ENCODE measurements at places on chromosomes 4 and X. TPM values are rescaled to one million over a fixed set of nuclear protein-coding genes. Genes with fewer than 3 reads are reported as not detected.

DNA sequence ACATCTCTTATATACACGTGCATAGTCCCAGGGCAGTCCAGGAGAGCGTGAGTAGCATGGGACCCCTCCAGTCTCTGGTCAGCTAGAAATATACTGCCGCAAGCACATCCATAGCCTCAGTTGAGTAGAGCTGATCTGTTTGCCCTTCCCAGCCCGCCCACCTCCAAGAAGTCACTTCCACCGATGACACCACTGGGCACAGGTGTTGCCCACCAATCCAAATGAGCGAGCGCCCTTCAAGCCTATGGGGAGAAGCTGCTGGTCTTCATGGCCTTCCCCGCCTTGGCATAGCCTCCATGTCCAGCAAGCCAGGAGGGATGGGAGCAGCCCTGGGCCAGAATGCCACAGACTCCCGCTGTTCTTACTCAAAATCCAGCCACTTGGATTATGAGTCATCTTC is 10.2 kb downstream of the DUSP9 start:
- no peak for DNase-seq

DNA sequence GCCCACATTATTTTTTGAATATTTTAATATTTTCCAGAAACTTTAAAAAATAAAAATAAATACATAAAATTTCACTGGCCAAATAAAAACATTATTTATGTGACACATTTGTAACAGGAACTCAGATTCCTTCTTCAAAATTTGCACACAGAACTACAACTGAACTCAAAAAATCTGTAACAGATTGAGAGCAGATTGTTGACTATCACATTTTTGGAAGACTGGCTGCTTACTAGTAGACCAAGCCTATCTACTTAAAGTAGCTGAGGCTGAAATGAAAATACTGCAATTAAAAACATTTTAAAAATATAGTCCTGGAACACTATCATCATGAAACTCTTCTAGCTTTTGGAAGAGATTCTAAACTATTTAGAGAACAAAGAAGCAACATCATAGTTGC is 203.9 kb downstream of the SH3BGRL start:
- no peak for DNase-seq

DNA sequence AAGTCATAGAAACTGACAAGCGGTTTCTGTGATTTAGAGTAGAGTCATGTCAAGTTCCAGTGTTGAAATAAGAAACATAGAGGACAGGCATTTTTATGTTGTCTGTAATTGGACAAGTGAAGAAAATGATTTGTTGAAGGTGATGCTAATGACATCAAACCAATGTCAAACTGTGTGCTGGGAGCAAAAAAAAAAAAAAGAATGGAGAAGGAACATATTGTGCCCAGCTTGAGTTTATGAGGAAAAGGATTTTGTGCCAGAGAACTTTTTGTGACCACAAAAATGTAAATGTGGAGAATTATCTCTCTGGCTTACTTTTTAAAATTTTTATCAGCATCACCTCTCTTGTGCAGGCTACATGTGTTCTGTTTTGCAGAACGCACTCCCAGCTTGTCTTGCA is 495.7 kb downstream of the RAPGEF2 start:
- no peak for DNase-seq

DNA sequence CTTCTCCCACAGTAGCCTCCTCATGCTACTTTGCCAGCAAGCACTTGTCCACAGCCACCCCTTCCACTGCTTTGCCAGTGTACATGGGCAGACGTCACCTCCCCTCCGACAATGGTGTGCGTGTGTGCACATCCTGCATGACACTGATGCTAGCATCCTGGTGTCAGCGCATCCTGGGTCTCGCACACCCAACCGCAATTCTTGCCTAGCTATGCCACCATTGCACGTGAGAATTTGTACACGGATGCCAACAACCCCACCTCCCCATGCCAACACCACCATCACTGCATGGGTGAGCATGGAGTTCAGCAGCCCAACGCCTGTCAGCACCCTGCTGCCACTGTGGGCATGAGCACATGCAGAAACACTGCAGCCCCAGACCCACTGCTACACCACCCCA is 550.0 kb downstream of the STPG2 start:
- DNase-seq, result no peak

- no peak for DNase-seq
Measured at GRCh38 chr4:78553529-78554060, 2.0 kb downstream of the ANXA3 start.

The TSPAN6 gene
- total RNA-seq, result 16.6 TPM

Measured in bronchial epithelial cell (primary cell).